NCI-H187 (cell line): ENCODE measurements at places on chromosomes 3 and 15.

- no peak for DNase-seq
Measured at GRCh38 chr3:50205413-50206276, 574 bp downstream of the SLC38A3 start.

- no peak for DNase-seq
Measured at GRCh38 chr15:82871832-82872484, 62.5 kb downstream of the WHAMM start.

GRCh38 chr15:46710401-46710960 lies 1006.8 kb upstream of the SEMA6D start:
- no peak for DNase-seq

GRCh38 chr3:37445163-37445562 lies 270.8 kb upstream of the LRRFIP2 start:
- DNase-seq: no peak

DNA sequence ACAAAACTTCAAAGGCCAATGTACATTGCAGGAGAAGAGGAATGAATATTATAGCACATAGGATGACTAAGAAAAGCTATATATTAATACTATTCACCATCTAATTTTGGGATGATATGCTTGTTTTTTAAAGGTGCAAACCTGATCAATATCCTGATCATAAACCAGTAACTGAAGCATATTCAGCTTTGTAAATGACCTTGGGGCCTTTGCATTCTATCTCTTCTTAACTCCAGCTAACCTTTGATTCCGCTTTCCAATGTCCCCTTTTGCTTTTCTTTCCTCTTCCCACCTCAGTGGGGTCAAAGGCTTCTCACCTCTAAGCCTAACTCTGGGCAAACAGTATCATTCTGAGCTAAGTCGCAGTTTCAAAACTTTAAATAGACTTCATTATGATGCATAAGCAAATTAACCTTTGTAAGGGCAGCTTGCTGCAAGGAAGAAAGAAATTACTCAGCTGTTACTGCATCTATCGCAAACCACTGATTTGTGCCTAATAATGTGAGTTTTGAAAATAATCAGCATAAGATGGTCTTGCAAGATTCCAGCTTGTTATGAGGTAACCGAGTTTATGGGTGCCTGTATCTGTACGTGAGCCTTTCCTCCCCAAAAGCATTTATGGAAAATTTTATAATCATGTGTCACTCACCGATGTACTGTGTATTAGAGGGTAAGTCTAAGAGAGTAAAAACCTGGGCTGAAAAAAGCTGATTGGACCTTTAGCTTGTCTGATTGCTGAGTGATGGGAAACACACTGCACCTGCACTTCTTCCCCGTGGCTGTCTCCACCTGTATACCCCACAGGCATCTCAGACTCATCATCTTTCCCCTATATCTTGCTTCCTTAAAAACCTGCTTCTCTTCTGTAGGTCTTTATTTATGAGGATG lies 116.8 kb downstream of the TPRG1 start:
- DNase-seq: no peak
